CD4-positive, alpha-beta T cell (primary cell): ENCODE measurements at places on chromosomes 6 and 20. TPM values are rescaled to one million over a fixed set of nuclear protein-coding genes. Genes with fewer than 3 reads are reported as not detected.
A peak's percentile ranks its signal among the peaks of the same experiment; 100 is the strongest.

DNA sequence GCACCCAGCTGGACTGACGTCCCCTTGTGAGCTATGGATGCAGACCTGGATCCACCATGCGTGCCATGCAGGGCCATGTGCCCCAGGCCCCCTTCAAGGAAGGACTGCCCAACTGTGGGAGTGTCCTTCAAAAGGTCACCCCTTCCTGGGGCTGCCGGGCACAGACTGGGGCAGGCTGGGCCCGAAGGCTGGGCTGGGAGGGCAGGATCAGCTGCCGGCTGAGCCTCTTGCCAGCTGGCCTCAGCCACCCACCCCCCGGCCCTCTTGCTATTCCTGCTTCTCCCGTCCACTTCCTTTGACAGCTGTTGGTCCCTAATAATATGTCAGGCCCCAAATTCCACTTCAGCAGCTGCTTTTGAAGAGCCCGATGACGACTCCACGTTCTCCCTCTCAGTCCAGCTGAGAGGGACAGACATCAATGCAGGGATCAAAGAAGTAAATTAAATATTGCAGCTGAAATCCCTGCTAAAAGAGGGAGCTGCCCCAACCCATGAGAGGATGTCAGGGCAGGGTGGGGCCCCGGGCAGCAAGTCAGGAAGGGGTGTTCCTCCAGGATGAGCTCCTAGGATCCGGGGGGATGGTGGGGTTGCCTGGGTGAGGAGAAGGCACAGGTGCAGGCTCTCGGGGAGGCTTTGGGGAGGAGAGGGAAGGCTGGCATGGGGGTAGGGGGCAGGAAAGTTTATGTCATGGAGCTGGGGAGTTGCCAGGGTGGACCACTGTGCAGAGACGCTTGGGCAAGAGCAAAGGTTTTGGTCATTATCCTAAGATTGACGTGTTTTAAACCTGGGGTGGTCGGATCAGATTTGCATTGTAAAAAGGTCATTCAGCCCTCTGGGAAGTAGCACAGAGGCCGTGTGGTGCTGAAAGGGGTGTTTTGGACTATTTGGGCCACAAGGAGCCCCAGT lies 185.0 kb downstream of the ANKRD60 start:
- DNase-seq: no peak

DNA sequence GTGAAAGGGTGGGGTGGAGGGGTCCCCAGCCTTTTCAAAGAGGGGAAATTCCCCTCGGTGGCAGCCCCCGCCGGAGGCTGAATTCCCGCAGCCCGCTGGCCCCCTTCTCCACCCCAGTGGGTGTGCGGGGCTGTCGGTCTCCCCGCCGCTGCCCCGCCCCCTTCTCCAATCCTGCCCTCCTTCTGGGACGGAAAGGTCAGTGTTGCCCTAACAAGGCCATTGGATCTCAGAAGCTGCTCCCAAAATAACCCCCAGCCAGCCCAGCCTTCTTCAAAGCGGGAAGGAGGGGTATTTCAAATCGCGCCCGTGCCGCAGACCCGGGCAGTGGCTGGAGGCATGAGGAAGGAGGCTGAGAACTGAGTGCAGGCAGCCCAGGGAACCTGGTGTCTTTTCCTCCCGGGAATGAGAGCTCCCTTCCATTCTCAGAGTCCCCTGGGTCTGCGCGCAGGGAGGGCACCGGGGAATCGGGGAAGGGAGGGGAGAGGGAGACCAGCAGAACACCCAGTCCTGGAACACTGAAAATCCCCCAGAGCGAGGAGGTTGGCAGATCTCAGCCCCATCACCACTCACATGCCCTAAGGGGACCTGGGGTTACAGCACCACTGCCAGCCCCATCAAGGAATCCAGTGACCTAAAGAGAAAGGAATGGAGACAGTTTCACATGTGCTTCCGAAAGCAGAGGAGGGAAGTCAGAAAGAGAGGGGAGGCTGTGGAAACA lies at the start of gene JPH2:
TSS of gene JPH2 (minus strand) at position 135 of the 718 bp plus-strand sequence. CDS start 483 bp downstream, outside the sequence.
- no peak for DNase-seq

DNA sequence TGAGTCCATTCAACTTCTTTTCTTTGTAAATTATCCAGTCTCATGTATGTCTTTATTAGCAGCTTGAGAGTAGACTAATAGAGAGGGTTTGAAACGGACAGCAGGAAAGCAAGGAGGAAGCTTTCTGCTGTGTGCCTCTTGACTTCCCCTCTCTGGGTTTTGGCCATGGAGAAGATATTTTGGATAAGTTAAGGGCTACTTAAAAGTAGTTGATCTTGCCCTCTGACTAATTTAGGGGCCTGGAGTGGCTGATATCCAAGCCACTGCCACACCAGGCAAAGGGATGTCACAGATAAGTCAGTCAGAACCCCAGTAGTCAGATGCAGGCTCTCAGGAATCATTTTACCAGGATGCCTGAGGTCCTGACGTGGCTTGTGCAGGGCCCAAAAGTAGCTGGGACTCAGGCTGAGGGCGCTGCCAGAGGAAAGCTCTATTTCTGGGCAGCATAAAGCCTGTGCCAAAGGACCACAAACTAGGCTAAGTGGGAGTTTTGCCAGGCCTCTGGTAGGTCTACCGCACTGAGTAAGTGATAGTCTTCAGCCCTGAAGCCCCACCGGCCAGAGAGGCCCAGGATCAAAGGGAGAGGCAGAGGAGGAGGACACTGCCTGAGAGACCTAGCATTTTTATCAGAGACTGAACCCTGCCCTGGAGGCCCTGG lies 41.6 kb upstream of the IYD start:
- no peak for DNase-seq

PTK6 gene
- total RNA-seq: 0.22 TPM

GRCh38 chr20:30985386-30985785 lies 272.1 kb upstream of the DEFB115 start:
- no peak for DNase-seq

DNA sequence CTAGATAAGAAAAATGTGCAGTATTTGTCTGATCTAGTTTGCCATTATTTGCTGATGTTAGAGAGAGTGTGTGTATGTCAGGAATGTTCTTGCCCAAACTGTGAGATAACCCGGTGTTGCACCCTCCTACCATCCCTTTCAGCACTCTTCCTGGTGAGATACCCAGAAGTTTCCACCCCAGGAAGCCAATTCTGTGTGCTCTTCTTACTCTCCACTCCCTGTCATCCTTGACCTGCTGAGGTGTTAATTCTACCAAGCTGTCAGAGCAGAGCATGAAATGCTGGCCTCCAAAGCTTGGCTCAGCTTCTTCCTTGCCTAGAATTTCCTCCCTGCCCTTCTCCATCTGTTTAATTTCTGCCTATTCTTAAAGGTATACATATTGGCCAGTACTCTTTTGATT lies 237.3 kb upstream of the CNR1 start:
- no peak for DNase-seq

DNA sequence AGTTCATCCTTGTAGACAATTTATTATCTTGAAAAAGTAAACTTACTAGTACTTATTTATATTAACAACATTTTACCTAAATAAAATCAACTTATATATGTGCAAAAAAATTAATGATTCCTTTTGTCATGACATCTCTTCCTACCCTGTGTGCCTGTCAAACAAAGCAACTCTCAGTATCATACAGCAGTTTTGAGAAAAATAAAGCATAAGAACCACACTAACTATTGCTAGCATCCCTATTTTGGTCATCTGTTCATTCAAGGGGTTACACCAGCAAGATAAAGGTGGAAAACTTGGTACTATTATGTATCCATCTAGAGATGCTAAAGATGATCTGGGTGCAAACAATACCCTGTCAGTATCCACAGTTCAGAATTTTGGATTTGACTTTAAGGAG lies 7.4 kb upstream of the HLA-DRB1 start:
- DNase-seq: no peak

FAXC gene
- not detected for total RNA-seq

- peak; percentile 29 for DNase-seq
These were observed 38.7 kb upstream of the RIPOR2 start for GRCh38 chr6:24974182-24975171.

DNA sequence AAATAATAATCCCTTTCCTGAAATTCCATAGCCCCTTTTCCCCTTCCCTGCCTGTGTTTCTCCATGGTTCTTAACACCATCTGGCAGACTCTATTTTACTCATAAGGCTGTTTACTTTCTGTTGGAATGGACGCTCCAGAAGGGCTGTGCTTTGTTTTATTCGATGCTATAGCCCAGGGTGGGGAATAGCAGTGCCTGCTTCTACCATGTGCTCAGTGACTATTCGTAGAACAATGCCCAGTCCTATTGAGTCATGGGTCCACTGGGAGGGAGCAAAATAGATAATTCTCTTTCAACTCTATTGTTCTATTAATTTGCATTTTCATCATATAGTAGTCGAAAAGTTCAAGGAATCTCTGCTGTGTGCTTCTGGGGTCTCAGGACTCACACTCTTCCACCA lies 565.1 kb downstream of the C6orf118 start:
- DNase-seq: no peak

DNA sequence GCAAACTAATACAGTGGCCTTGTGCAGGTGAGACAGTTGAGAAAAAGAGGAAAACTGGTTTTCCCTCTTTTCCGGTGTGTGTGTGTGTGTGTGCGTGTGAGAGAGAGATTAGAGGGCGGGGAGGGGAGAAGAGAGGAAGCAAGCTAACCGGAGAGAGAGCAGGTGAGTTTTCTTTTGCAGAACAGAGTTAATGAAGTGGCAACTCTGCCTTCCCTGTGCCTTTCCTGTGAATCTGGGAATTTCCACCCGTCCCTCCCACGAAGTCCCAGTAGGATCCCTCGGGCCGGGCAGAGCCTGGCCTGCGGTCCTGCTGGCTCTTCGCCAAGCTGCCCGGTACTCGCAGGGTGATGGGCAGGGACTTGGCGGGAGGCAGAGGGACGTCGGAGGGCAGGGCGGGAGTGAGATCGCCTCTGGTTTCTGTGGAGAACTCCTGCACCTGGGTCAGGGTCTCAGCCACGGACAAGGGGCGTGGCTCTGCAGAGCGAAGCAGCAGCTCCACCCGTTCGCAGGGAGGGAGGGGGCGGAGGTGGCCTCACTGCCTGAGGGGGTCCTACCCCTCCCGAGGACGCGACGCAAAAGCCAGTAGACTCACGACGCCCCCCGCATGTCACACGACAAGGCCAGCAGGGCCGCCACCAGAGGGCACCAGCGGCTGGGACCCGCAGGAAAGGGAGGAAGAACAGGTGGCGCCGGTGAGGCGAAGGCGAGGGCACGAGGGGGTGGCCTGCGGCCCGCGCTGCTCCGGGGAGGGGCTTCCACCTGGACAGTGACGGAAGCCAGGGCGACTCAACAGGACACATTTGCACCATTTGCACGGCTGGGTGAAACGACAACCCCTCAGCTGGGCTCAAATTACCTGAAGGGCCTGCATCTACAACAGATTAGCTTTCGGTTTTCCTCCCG lies 51.2 kb upstream of the RNF182 start:
- peak; percentile 61 for DNase-seq

- no peak for DNase-seq
These were observed 667.5 kb downstream of the UTRN start for GRCh38 chr6:144952456-144953240.

DNA sequence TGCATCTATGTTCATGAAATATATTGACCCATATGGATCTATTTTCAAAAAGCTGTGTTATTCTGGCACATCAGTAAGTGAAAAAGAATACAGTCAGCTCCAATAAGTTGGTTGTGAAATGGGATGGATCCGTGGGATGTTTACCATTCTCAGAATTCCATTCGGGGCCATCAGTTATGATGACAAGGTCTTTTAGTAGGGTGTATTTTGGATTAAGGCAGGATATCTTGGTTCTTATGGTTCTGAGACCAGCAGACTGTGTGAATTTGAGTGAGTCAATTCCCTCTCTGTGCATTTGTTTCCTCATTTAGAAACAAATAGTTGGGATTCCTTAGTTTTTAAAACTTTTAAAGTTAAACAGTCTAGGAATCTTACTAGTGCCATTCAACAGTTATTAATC lies 287.4 kb downstream of the CD109 start:
- no peak for DNase-seq

DNA sequence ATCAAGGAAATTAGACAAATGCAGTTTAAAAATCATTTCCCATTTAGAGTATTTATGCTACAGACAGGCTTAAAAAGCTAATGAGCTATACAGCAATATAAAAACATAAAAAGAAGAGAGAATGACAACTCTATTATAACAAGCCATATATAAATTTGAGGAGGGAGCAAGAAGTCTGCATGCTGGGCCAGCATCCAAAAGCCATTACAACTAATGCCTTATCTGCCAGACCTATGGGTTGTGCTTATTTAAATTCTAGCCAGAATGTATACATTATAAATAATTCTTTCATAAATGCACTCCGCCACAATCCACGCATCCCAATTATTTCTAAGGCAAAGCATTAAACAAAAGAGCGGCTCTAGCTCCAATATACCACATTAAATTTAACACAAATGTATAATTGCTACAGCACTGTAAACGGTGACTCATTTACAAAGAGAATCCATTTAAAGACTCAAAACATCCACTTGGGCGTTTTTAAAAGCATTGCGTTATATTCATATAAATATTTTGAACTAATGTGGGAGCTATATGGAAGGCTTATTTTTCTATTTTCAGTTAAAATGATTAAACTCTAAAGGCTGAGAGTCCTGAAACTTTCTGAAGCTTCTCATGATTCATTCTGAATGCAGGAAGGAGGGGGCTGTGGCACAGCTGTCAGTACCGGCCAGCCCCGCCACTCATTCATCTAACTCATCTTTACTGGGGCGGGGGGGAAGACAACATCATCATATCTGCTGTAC lies 37.7 kb upstream of the RAB22A start:
- DNase-seq: no peak

DNA sequence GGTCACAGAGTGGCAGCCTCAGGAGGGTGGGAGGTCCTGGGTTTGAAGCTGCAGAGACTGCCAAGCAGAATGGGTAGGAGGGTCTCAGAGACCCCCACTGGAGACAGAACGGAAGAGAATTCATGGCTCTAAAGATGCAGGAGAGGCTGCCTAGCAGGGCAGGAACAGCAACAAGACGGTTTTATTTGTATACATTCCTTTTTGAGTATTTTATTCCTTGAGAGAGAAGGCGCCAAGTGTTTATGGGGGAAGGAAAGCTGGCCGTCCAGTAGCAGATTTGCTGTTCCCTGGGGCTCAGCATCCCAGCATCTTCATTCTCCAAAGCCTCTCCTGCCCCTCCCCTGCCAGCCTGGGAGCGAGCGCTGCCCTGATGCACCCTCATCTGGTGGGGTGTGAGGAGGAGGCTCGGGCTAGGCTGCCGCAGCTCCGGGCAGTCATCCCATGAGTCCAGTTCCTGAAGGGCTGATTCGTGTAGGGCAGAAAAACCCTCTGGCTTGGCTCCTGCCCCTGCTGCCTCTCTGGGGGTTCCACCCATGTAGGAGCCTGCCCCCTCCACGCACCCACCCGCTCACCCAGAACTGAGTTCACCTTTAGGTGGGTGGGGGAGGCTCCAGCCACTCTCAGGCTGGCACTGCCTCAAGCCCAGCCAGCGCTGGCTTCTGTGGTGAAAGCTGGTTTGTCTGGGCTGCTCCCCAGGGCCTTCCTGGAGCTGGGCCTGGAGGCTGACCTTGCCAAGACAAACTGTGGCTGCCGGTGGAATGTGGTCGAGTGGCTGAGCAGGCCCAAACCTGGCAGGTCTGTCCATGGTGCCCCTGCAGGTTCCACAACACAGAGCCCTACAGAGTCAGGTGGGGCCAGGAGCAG lies 32.4 kb downstream of the CPXM1 start:
- DNase-seq: no peak
